ENCODE measurements at places on chromosomes 3 and 15. TPM values are rescaled to one million over a fixed set of nuclear protein-coding genes. Genes with fewer than 3 reads are reported as not detected.
A peak's percentile ranks its signal among the peaks of the same experiment; 100 is the strongest.

DNA sequence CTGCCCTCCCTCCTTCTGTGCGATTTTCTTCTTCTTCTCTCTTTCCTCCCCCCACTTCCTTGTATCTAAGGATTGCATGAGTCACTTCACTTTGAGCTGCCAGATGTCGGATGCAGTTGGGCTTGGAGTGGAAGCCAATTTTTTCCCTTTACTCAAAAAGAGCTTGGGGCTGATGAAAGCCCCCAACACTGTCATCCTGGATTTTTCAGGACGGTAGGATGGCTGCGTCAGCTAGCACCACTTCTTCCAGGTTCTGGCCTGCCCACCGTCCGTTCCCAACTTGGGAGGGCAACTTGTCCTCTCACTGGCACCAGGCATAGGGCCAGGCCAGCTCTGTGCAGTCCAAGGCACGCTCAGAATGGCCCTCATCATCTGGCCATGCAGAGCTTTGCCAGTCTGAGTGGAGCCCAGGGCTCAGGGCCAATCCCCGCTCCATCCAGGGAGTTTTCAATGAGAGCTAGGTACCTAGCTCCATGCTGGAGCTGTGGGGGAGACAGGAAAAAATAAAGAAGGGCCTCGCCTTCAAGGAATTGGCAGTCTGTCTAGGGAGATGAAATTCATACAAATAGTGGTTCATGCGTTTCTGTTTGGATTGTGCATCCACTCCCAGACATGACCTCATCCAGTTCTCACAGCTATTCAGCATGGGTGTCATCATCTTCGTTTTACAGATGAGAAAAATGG, 47.7 kb upstream of the INSYN1 start:
- H3K27me3 ChIP-seq: no peaks in the 10 kb centered on the region
- no peaks in the 10 kb centered on the region for H3K36me3 ChIP-seq
- no peak overlapping the region for H3K4me3 ChIP-seq
- DNase-seq: peak; percentile 79
- H3K4me1 ChIP-seq: peaks cover 10% of the 10 kb centered on the region

- H3K36me3 ChIP-seq: no peaks in the 10 kb centered on the region
- no peak overlapping the region for H3K4me3 ChIP-seq
- no peak overlapping the region for H3K27ac ChIP-seq
These were observed 33.4 kb upstream of the PLAAT1 start for GRCh38 chr3:193207290-193208273.

DNA sequence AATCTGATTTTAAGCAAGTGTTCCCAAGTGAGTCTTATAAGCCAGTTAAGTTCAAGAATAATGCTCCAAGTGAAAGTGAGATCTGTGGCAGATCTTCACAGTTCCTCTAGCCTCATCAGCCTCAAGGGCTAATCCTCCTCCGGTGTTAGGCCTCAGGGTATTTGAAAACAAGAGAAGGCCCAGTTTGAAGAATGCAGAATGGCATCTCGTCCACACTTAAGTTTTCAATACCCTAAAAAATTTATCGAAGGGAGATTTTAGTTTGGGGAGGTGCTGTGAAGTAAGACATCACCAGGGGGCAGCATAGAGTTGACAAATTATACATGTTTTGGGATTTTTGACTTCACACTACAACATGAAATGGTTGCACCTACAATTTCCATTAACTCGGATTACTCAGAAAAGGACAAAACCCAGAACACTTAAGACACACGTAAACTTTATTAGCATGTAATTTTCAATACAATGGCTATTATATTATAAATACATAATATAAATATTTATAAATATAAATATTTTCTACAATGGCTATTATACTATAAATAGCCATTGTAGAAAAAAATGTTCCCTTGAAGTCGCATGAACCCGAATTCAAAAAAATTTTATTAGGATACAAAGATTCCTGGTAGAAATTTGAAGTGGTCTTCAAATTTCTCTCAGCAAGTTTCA, 2.3 kb upstream of the TMEM266 start:
- H3K4me1 ChIP-seq: no peaks in the 10 kb centered on the region
- no peak for DNase-seq
- H3K27ac ChIP-seq: no peak overlapping the region
- no peak overlapping the region for H3K4me3 ChIP-seq
- H3K36me3 ChIP-seq: no peaks in the 10 kb centered on the region

DNA sequence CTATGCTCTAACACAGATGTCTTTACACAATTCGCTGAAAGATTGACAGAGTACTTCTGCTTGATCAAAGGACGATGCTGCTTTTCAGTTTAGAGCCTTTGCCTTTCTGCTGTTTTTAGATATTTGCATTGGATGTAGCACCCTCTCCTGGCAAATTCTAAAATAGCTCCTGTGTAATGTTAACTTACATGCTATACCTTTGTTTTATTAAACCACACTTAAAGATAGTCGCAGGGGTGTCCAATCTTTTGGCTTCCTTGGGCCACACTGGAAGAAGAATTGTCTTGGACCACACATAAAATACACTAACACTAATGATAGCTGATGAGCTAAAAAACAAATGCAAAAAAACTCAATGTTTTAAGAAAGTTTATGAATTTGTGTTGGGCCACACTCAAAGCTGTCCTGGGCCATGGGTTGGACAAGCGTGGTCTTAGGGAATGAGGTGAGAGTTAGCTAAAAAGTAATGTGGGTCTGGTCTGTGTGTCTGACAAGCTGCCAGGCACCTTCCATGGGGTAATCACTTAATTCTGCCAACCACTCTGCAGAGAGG, 62.9 kb downstream of the ATG7 start:
- H3K4me3 ChIP-seq: no peak overlapping the region
- no peaks in the 10 kb centered on the region for H3K4me1 ChIP-seq
- H3K27ac ChIP-seq: no peak overlapping the region
- no peaks in the 10 kb centered on the region for H3K36me3 ChIP-seq
- no peaks in the 10 kb centered on the region for H3K27me3 ChIP-seq

Gene CEP19
- polyA plus RNA-seq: 1.4 TPM

All from aorta (tissue), 5 donors.